ENCODE measurements at places on chromosomes 4 and X. TPM values are rescaled to one million over a fixed set of nuclear protein-coding genes. Genes with fewer than 3 reads are reported as not detected.

- no peak for DNase-seq
Observed at GRCh38 chr4:81876106-81876505, 404.4 kb upstream of the RASGEF1B start.

GRCh38 chrX:103878466-103879122 is 46.5 kb upstream of the RAB9B start:
- no peak for DNase-seq

GRCh38 chr4:40825014-40825838 is 75.5 kb downstream of the NSUN7 start:
- no peak for DNase-seq

Gene MED12
- 43.5 TPM for total RNA-seq
